Activated CD4-positive, alpha-beta memory T cell treated with anti-CD3 and anti-CD28 coated beads for 36 hours (primary cell): ENCODE measurements at places on chromosomes 16 and 17. TPM values are rescaled to one million over a fixed set of nuclear protein-coding genes. Genes with fewer than 3 reads are reported as not detected.

DNA sequence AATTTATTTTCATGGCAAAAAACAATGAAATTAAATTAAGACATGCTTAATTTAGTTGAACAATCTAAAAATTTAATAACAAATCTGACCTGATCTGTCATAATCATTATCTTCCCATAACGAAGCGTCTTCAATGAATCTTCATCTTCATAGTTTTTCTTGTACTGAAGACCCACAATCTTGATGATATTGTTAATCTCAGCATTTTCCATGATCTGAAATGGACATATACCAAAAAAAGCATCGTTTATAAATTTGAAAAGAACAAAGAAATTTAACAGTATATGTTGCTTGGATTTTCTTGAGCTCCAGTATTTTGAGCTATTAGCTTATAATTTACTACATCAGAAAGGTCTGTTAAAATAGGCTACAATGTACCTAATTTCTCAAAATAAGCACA lies 10.2 kb downstream of the TOP2A start:
- H3K36me3 ChIP-seq, result peaks cover 71% of the 10 kb centered on the region
- no peak overlapping the region for H3K4me3 ChIP-seq
- no peak overlapping the region for H3K27ac ChIP-seq
- no peak for DNase-seq

DNA sequence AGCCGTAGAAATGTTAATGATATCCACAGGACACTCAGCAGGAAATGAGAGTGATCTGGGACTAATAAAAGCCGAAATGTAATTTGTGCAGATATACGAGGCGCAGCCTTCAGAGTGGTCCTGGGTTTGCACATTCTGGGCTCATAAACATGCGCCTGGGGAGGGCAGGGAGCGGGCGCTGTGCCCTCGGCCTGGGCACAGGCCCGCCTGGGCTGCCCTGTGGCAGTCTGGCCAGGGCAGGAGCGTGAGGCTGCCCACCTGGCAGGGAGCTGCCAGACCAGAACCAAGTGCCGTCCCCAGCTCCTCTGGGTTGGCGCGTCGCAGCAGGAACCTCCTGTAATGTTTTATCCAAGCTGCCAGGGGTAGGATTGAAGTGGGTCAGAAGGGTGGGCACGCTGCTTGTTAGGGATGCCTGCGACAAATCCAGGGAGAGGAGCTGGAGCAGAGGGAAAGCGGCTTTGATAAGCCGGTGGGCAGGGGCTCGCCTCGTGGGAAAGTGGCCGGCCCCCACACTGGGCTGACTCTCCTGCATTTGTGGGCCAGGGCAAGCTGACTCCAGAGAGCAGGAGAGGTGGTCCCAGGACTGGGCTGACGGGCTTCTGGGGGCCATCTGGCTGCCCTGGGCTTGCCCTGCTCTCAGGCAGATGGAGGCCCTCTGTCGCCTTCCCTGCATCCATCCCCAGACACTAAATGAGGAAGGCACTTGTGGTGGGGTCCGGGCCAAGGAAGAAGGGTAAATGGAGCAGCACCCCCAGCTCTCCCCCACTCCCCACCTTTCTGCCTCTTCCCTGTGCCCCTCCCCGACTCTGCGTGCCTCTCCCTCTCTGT lies 45.9 kb downstream of the SREBF1 start:
- H3K27me3 ChIP-seq, result no peaks in the 10 kb centered on the region
- peaks cover 8% of the 10 kb centered on the region for H3K36me3 ChIP-seq
- H3K27ac ChIP-seq, result no peak overlapping the region
- no peak for DNase-seq

Gene MT4
- not detected for total RNA-seq

Gene GP1BA
- total RNA-seq, result not detected

Gene CRLF3
- 48.5 TPM for total RNA-seq

DNA sequence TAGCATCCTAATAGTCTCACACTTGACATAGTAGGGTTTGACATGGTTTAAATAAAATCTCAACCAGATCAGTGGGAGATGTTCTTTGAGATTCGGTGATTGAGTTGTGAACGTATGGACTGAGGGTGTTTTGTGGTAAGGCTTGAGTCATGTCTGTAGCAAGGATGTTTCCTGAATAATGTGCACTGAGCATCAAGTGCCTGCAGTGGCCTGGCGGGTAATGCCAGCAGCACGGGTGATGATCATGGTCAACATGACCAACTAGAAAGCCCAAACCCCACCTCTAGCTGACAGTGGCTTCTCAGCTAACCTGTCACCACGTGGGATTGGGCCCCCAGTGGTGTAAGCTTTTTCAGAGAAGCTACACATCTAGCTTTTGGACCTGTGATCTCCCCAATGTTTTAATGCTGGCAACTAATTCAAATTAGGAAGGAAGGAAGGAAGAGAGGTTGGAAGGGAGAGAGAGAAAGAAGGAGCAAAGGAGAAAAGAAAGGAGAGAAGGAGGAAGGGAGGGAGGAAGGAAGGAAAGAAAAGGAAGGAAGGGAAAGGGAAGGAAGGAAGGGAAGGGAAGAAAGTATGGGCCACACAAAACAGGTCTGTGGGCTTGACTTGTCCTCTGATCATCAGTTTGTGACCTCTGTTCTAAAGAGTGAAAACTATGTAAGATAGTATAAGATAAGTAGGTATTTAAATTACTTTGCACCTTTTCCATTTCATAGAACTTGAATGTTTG lies 55.4 kb downstream of the WWOX start:
- peaks cover 5% of the 10 kb centered on the region for H3K36me3 ChIP-seq
- no peaks in the 10 kb centered on the region for H3K27me3 ChIP-seq
- H3K27ac ChIP-seq, result no peak overlapping the region
- H3K4me1 ChIP-seq, result no peaks in the 10 kb centered on the region
- no peak for DNase-seq
- H3K4me3 ChIP-seq, result no peak overlapping the region

Gene ADCY9
- total RNA-seq, result 3.8 TPM

Gene PYY
- total RNA-seq, result not detected

DNA sequence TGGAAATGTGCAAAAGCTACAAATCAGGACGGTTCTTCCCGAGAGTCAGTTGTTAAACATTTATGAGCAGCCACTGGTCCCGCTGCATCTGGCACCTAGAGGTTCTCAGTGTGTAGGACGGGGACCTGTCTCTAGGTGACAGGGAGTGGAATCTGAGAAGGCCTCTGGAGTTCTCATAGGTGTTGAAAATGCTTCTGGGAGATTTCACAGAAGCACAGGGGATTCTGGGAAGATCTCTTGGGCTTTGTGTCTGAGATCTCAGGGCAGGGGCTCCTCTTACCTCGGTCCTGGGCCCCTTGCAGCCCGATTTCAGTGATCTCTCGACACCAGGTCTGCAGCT lies 8.9 kb downstream of the ALOX15 start:
- no peak for DNase-seq
- no peak overlapping the region for H3K27ac ChIP-seq
- peaks cover 35% of the 10 kb centered on the region for H3K27me3 ChIP-seq
- H3K4me3 ChIP-seq, result no peak overlapping the region
- no peaks in the 10 kb centered on the region for H3K36me3 ChIP-seq
- H3K4me1 ChIP-seq, result peaks cover 9% of the 10 kb centered on the region

Gene SPNS3
- 6.7 TPM for total RNA-seq

DNA sequence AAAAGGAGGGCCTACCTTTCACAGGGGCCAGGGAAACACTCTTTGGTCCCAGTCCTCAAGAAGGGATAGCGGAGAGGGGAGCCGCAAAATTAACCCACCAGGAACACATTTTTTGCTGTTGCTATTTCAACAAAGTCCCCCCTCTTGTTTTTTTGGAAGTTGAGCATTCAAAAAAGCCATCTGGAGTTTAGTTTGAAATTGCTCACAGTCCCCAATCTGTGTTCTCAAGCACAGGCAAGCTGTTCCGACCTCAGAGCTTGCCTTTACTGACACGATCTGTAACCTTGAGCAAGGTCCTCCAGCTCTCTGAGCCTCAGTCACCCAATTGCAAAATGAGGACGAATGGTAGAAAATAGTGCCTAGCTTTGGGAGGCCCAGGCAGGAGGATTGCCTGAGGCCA lies 131.1 kb downstream of the ZNF423 start:
- H3K4me1 ChIP-seq, result no peaks in the 10 kb centered on the region
- H3K36me3 ChIP-seq, result no peaks in the 10 kb centered on the region
- H3K27me3 ChIP-seq, result no peaks in the 10 kb centered on the region
- H3K4me3 ChIP-seq, result no peak overlapping the region

Gene HOXB6
- 0.21 TPM for total RNA-seq

Gene MKS1
- total RNA-seq, result 27.3 TPM

DNA sequence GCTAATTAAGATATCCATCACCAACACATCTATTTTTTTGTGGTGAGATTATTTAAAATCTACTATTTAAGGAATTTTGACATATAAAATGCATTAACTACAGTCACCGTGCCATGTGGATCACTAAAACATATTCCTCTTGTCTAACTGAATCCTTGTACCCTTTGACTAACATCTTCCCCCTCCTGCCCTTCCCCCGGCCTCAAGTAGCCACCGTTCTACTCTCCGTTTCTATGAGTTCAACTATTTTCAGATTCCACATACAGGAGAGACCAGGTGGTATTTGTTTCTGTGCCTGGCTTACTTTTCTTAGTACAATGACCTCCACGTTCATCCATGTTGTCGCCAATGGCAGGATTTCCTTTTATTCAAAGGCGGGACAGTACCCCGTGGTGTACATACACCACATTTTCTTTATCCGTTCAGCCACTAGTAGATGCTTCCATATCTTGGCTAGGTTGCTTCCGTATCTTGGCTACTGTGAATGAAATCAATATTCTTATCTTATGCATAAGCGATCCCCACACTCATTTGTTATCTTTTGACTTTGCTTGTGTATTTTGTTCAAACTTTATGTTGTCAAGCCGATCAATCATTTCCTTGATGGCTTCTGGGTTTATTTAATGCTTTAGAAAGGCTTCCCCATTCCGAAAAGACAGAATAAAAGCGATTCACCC lies 134.7 kb downstream of the KCNJ12 start:
- peaks cover 16% of the 10 kb centered on the region for H3K4me1 ChIP-seq
- H3K27me3 ChIP-seq, result peaks cover 23% of the 10 kb centered on the region
- H3K4me3 ChIP-seq, result peak overlapping the region; percentile 61
- DNase-seq, result no peak
- H3K36me3 ChIP-seq, result no peaks in the 10 kb centered on the region

DNA sequence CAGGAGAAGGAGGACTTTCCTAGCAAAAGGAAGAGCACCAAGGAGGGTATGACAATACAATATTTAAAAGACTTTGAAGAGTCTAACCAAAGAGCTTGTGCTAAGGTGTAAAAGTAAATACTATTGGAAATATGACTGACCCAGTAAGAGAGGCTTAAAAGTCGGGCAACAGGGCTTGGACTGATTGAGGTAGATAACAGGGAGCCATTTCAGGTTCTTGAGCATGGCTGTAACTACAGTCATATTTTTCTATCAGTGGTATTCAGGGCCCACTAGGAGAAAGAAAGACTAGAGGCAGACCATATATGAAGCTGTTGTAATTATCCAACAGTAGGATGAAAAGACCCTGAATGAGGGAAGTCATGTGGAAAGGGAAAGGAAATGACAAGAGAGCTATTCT lies 62.3 kb downstream of the SMURF2 start:
- no peaks in the 10 kb centered on the region for H3K27me3 ChIP-seq
- DNase-seq, result no peak
- H3K27ac ChIP-seq, result no peak overlapping the region
- H3K36me3 ChIP-seq, result peaks cover 6% of the 10 kb centered on the region

Gene TOM1L1
- total RNA-seq, result 2.0 TPM

DNA sequence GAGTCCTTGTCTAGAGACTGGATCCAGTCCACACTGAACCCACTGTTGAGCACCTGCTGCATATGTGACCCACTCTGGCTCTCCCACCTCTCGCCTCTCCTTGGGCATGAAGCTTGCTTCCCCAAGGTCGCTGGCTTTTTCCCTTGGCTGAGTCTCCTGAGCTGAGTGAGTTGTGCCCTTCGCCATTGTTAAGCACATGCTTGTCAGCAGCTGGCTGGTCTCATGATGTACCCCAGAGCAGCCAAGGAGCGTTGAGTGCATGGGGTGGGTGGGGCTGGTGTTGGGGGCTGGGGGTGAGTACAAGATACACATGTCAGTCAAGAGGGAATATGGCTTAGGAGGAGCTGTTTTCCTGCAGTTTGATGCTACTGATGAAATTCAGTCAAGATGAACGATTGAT lies 165.6 kb downstream of the SNX29 start:
- no peak overlapping the region for H3K4me3 ChIP-seq
- H3K27me3 ChIP-seq, result no peaks in the 10 kb centered on the region
- H3K27ac ChIP-seq, result no peak overlapping the region
- H3K36me3 ChIP-seq, result peaks cover 5% of the 10 kb centered on the region

Gene MYO15A
- total RNA-seq, result 1.3 TPM

DNA sequence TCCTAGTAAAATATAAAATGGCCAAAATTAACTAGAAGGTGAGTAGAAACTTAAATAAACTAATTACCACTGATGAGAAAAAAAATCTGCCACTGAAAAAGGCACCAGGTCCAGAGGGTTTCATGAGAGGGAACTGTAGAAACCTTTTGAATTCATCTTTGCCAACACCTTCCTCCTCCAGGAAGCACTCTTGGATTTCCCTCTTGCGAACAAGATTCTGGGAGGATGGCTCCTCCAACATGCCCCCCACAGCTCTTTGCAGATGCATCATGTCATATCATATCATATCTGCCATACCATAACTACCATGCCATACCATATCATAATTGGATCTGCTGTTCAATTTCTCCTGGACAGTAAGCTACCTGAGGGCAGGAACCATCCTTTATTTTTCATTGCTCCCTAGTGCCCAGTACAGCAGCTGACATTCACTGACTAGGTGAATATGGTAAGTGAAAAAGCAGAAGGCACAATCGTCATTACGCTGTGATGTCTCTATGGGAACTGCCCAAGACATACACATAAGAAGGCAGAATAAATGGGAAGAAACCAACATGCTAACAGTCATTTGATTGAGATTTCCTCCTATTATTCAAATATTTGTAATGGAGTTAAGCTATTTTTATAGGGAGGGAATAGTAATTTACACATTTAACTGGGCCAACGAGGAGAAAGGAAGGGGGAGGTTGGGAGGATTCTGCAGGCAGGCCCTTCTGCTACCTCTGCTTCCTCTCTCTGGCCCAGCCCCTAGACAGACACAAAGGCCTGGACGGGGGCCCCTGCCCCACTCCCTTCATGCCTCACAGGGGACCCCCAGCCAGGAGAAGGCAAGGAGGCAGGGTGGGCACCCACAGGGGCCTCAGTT lies 110.1 kb upstream of the SMURF2 start:
- H3K27me3 ChIP-seq, result no peaks in the 10 kb centered on the region
- H3K27ac ChIP-seq, result no peak overlapping the region
- H3K4me1 ChIP-seq, result peaks cover 3% of the 10 kb centered on the region
- no peaks in the 10 kb centered on the region for H3K36me3 ChIP-seq
